ENCODE measurements at places on chromosomes 5 and 9.

GRCh38 chr5:80740999-80741398 lies 86.2 kb upstream of the DHFR start:
- DNase-seq: no peak

- no peak for DNase-seq
Measured at GRCh38 chr9:105309531-105309931, 65.1 kb downstream of the SLC44A1 start.

DNA sequence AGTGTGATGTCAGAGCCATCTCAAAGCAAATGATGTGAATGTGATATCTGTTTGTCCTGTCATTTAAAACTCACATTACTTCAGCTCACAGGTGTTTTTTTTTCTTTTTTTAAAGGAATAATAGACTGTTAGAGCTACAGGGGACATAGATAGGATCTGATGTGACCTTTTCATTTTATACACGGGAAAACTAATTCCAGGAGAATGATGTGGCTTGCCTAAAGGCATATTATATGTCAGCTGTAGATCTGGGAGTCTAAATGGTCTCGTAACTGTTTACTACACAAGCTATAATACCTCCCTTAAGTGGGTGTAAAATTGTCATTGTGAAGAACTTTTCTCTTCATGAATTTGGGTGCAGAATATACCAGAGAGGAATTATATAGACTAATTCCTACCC lies 2.0 kb downstream of the NMUR2 start:
- no peak for DNase-seq

DNA sequence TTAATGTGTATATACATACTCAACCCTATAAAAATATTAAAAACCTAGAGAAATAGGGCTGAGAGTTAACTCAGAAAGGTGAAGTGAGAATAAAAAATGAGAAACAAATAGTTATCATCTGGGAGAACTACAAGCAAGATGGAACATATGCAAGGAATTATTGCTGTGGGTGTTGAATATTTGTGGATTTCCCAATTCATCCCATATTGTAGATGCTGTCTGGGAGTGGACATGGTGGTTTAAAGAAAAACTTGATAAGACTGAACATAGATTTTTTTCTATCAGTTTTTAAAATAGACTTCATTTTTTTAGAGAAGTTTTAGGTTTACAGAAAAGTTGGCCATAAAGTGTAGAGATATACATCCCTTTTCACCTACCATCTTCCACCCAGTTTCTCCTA lies 263.5 kb downstream of the SPATA31D1 start:
- no peak for DNase-seq

DNA sequence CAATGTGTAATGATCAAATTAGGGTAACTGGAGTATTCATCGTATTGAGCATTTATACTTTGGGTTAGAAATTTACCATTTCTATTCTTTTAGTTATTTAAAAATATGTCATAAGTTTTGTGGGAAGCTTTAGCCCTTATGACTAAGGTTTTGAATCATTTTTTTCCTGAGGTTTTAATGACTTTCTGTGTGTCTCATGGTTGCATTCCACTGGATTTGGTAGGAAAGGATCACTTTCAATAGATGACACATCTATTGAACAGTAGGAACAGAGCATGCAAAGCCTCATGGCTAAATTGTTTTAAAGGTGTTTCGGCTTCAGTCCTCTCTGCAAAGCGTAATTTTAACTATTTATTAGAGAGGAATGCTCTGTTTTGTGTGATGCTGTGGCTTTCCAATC lies 512.4 kb upstream of the CHD1 start:
- no peak for DNase-seq

DNA sequence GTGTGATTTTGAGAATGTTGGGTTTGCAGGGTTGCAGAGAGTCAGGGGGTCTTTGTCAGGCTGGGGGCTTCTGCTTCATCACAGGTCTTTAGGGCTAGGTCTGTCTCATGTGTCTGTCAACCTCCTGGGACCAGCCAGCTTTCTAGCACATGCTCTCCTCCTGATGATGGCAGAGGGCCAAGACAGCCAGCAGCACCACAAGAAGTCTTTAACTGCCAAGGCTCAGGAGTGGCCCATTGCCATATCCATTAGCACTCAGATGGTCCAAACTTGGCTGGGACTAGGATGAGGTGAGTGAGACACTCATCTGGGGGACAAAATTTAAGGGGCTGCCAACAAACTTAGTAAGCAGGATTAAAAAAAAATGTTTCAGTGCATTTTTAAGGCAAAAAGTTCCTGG lies 384.2 kb upstream of the CDH10 start:
- no peak for DNase-seq

GRCh38 chr5:139514486-139514856 lies 31.9 kb upstream of the STING1 start:
- DNase-seq: peak; percentile 50

GRCh38 chr5:43007246-43007910 lies 32.7 kb downstream of the ANXA2R start:
- DNase-seq: peak; percentile 75

GRCh38 chr9:69121155-69122081 lies 52.7 kb upstream of the TJP2 start:
- DNase-seq: peak; percentile 45

GRCh38 chr5:157348049-157348400 lies 82.1 kb downstream of the CYFIP2 start:
- DNase-seq: no peak

GRCh38 chr9:120868339-120868675 lies 8.7 kb downstream of the PHF19 start:
- no peak for DNase-seq

- DNase-seq: no peak
Measured at GRCh38 chr5:84372066-84372695, 12.5 kb downstream of the EDIL3 start.

DNA sequence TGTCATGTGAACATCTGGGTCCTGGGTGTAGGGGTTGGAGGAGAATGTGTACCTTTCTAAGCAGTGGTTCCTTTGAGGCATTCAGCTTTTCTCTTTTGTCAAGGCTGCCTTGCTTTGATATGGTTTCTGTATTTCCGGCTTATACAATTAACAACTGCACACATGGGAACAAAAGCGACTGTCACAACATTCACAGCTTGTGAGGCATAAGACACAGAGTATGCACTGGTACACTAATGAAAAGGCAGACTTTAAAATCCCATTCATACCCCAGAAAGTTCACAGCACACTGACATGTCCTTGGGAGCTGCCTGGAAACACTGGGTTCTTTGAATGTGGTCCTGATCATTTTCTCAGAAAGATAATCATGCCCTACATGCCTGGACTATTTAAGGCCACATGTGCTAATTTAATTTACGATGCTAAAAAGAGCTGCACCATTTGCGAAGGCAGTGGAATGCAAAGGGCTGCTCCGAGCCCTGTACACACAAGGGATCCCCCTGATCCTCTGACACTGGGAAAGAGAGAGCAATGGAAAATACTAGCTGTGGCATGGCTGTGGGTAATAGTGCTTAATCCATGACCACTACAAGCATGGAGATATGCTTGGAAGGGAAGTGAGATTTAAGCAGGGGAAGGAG lies 131.8 kb downstream of the EFNA5 start:
- no peak for DNase-seq

DNA sequence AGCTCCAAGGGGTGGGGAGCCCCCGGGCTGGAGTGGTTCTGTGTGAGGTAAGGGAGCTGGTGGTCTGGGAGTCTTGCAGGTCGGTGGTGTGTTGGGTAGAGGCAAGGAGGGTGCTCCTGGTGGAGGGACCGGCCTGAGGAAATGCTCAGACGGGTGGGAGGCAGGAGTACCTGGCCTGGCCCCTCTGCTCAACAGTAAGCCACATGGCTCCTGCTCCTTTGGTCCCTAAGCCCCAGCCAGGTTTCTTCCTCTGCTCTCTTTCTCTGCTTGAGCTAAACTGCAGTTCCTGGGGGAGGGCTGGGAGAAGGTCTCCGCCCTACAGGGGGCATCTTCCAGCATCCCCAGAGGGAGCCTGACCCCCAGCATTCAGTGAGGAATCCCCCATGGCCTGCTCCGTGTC lies 17.2 kb downstream of the TSPAN17 start:
- DNase-seq: no peak

- no peak for DNase-seq
Measured at GRCh38 chr9:123867034-123867433, 62.9 kb downstream of the DENND1A start.

DNA sequence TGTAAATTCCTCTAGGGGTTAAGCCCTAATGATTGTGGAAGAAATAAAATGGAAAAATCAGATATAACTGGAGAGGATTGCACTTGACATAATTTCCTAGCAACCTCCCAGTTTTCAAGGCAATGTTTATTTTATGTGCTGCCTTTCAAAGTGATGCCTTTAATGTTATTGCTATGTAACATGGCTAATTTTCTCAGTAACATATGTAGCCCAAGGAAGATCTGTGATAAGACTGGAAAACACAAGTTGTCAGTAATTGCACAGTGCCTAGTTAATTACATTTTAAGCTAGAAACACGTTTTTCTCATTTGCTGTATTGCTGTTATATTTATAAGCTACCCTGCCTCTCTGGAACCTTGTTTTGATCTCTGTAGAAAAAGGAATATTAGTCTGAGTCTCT lies 49.2 kb upstream of the KCNN2 start:
- DNase-seq: no peak

GRCh38 chr9:72945391-72945790 lies 7.5 kb downstream of the ALDH1A1 start:
- no peak for DNase-seq

DNA sequence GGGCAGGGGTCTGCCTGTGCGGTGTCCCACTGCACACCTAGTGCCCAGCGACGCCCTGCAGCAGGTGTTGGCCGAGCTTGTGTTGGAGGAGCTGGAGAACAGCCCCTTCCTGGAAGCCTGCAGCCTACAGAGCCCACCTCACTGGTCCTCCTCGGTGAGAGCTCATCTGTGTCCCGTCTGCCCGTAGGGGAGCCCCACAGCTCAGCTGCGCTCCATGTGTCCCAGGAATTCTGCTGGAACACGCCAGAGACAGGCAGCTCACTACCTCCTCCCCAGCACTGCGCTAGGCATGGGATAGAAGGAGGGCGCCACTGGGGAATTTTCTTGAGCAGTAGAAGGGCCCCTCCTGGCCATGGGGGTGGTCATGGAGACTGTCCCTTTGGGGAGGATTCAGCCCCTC lies 44.0 kb downstream of the DUSP1 start:
- DNase-seq: no peak

DNA sequence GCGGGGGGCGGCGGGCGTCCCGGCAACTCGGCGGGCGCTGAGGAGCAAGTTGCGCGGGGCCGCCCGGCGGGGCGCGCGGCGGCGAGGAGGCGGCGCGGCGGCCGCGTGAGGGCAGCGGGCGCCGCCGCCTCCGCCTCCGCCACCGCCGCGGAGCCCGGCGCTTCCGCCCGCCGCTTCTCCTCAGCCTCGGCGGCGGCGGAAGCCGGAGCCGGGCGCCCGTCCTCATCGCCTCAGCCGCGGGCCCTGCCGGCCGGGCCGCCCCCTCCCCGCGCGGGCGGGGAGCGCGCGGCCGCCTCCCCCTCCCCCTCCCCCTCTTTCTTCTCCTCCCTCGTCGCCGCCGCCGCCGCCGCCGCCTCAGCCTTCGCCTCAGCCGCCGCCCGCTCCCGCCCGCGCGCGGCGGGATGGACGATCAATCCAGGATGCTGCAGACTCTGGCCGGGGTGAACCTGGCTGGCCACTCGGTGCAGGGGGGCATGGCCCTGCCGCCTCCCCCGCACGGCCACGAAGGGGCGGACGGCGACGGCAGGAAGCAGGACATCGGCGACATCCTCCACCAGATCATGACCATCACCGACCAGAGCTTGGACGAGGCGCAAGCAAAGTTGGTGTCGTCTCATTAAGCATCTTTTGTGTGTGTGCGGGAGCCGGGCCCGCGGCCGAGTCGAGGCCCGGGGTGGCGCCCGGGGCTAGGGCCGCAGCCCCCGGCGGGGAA lies at the start of gene PBX3:
TSS of gene PBX3 (plus strand) at position 321 of the 712 bp plus-strand sequence.
- DNase-seq: peak; percentile 58

GRCh38 chr5:31477516-31477915 lies 54.4 kb downstream of the DROSHA start:
- no peak for DNase-seq

- DNase-seq: no peak
Measured at GRCh38 chr9:130662970-130663257, 1.5 kb upstream of the PRDM12 start.

GRCh38 chr5:97548739-97549080 lies 365.7 kb upstream of the RIOK2 start:
- DNase-seq: no peak

- DNase-seq: no peak
Measured at GRCh38 chr9:79555474-79556089, 16.2 kb upstream of the TLE4 start.

- DNase-seq: no peak
Measured at GRCh38 chr9:38286766-38287165, 105.7 kb upstream of the ALDH1B1 start.

DNA sequence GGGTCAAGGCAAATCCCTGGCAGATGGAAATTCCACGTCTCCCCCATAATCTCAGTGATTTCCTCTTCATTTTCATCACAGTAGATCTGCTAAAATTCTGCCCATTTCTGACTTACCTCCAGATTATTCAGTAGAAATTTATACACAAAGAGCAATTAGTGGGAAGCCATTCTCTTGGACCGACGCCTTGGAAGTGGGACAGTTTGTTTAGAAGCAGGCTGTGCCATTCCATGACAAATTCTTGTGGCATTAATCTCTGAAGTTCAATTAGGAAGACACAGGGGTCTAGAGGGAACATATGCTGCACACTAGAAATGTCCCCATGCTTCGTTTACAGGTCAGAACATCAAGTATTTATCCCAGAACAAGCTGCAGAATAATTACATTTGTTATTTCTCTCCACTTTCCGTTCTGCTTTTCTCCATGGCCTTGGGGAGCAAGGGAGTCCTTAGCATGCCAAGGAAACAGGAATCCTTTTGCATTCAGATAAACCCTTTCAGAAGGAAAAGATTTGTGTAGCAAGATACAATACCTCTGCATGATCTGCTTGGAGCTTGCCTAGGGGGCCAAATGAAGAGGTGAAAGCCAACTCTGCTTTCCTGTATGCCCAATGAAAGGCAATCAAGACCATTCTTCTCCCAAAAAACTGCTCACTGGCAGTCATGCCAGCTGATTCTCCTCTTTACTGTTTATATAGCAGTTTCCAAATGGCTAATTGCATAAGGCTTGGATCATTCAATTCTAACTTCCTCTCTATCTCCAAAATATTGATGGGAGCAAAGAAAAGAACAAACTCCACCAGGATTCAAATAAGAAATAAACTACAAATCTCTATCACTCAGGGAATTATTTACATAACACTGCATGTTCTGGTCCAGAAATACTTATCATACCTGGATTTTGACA lies 2.5 kb upstream of the PRKACG start:
- DNase-seq: no peak

GRCh38 chr5:96529559-96529958 lies 96.5 kb upstream of the PCSK1 start:
- DNase-seq: no peak

GRCh38 chr5:55936100-55936693 lies 58.6 kb downstream of the IL6ST start:
- DNase-seq: peak; percentile 82

- no peak for DNase-seq
Measured at GRCh38 chr9:22457448-22457847, 10.8 kb downstream of the DMRTA1 start.

GRCh38 chr9:77710965-77711648 lies 63.0 kb upstream of the GNA14 start:
- no peak for DNase-seq

DNA sequence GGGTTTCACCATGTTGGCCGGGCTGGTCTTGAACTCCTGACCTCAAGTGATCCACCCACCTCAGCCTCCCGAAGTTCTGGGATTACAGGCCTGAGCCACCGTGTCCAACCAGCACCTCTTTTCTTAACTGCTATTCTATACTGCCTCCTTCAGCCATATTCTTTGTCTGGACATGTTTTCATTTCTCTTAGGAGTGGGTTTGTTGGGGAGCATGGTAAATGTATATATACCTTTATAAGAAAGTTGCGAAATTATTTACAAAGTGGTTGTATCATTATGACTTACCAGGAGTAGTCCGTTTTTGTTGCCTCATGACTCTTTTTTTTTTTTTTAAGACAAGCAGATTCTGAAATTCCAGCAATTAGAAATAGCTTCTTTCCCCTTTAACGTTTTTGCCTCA lies 38.7 kb downstream of the CDC42SE2 start:
- no peak for DNase-seq
